ENCODE measurements at places on chromosomes 7 and 10.
A peak's percentile ranks its signal among the peaks of the same experiment; 100 is the strongest.

DNA sequence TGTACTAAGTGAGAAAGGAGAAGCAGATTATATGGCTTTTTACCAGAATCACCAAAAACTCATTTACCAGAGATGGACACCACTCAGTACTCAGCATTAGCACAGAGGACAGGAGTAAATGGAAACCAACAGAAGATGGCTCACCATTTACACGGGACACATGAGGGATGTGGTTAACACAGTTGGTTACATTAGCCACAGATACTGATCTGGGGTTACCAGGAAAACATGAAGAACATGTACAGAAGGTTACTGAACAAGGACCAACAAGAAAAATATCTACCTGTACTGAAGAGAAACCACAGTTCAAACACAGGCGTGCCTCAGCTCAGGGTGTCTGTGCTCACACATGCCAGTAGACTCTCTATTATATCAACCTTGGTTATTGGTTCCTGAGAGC, 1285.8 kb upstream of the SORCS1 start:
- no peak for DNase-seq

GRCh38 chr10:123682477-123682876, 16.3 kb downstream of the GPR26 start:
- no peak for DNase-seq

DNA sequence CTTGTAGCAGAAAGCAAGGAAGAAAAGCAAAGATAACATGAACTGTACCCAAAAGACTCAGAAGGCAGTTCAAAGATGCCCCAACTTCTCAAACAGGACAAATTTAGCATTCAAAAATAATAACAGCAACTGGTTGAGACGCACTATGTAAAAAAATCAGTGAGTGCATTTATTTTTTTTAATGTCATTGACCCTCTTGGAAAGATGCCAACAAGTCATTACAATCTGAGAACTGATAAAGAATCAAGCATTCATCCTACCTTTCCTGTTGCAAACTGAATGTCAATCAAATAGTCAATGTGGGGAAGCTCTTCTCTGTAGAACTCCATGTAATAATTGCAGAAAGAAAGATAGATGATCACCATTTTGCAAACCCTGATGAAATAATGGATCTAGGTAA, 1.7 kb upstream of the CCDC186 start:
- DNase-seq = no peak

GRCh38 chr7:5528071-5528814, 104.6 kb upstream of the TNRC18 start:
- DNase-seq = peak; percentile 63

DNA sequence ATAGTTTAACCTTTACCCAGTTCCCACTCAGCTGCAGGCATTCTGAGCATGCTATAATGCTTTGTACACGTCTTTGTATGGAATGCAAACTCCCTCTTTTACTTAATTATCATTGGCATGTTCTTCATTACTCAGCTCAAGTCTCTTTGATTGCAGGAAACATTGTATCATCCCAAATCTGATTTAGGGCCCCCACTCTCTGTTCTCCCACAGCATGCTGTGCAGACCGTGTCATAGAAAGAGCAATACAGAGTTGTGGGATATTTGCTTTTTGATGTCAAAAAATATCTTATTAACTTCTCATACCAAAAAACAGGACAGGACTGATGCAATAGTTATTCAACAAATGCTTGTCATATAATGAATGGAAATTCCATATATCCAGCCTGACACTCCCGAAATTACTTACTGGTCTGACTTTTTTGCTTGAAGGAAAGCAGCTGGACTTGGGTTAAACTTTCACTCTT, 1081.5 kb upstream of the C7orf33 start:
- DNase-seq = no peak

DNA sequence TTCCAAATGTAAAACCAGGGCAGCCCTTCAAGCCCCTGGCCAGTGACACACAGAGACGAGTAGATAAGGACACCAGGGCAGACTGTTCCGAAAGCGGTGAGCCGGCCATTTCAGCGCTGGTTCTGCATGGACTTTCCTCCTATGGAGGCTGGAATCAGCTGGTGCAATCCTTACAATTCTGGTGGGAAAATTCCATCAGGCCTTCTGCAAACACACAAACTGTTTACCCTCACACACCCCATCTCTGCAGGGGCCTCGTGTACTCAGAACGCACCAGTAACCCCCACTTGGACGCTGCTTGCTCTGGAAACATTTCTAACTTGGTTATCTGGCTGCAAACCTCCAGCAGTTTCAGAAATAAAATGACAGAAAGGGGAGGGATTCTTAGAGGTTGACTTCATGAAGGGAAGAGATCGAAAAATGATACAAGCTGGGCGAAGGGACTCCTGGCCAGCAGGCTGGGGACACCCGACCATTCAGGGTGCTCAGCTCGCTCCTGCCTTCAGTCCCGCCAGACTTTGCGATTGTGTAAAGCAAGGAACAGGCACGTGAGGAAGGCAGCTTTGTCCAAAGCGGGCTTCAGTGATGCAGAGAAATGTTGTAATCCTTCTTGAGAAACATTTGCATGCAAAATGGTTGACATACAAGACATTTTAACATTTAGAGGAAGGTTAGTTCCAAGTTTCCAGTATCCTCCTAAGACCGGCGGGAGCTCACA, 19.7 kb upstream of the SHH start:
- DNase-seq = no peak

DNA sequence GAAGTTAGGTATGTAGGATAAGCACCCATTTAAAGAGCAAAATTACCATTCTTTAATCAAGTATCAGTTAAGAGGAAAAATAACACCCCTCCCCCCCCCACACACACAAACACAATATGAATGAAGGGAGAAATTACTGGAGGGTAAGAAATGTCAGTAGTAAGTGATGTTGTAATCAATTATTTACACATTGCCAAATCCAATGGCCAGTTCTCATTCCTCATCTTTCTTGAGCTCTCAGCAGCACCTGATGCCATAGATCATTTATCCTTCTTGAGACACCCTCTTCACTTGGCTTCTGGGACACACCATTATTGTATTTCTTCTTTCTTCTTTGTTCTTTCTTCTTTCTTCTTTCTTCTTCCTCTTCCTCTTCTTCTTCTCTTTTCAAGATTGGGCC, 33.7 kb upstream of the FAM3C start:
- no peak for DNase-seq

DNA sequence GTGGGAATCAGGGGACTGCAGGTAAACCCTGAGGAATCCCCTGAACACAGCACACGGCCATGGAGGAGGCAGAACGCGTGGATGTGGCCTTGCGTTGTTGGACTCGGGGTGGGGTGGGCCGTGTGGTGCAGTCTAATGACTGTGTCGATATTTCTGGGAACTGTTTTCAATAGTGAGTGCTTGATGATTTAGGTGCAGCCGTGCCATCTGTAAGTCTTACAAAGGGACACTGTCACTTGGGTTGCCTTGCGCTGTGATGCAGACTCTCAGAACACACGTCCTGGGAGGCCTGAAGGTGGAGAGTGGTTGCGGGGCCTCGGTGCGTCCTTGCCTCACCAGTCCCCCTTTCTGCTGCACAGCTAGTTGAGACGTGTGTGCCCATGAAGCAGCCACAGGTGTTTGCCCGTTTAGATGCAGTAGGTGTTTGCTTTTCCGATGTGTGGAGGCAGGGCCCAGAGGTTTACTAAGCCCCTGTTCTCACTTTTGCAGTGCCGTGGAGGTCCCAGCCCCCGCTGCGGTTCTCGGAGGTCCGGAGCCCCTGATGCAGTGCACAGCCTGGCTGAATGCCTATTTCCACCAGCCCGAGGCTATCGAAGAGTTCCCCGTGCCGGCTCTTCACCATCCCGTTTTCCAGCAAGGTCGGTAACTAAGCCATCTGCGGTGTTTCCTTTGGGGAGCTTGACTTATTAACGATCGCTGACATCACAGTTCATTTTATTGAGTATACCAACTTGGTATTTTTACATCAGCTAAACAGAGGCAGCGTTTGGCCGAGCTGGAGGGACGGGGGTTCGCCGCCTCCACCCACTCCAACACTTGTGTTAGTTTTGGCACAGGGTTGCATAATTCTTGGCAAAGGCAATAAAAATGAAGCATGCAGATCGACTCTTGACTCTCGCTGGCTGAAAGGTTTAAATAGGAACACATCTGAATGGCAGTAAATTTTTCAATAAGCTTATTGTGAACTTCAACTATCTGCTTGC, 240.7 kb downstream of the MGMT start:
- DNase-seq = no peak

GRCh38 chr7:151673216-151673615, 153.5 kb upstream of the RHEB start:
- DNase-seq = no peak

- no peak for DNase-seq
Measured at GRCh38 chr10:4812046-4812445, 14.0 kb upstream of the AKR1E2 start.

DNA sequence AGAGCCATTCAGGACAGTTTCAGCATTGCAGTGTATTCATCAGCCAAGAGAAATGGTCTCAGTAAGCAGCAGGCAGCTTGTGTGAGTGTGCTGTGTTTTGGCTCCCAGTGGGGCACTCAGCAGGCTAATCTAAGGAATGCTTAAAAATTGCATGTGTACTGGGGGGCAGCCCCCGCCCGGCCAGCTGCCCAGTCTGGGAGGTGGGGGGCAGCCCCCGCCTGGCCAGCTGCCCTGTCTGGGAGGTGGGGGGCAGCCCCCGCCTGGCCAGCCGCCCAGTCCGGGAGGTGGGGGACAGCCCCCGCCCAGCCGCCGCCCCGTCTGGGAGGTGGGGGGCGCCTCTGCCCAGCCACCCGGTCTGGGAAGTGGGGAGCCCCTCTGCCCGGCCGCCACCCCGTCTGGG, 116.2 kb downstream of the GRID1 start:
- no peak for DNase-seq

GRCh38 chr10:29277296-29277695, 11.6 kb upstream of the LYZL1 start:
- DNase-seq = no peak

- no peak for DNase-seq
Measured at GRCh38 chr10:75640381-75640780, 209.0 kb downstream of the LRMDA start.

DNA sequence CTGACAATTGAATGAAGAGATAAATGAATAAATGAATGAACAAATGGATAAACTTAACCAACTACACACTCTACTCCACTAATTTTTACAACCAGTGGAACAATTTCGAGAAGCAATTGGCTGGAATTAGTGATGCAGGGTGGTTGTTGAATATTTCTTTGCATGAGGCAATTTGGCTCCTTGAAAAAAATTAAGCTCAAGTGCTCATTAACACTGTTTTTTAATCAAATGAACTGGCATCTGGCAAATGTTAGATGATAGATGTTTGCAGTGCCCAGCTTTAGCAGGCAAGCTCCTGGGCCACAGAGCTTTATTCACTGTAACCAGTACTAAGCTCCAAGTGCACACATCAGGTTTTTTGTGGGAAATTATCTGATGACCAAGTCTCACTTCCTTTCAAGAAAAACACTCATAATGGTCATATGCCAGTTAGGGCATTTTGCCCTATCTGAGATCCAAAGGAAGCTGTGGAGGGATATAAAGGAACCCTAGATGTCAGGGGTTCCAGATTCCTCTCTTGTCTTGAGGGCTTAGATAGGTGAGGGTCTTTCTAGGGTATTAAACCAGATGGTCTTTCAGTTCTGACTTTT, 16.4 kb upstream of the ADD3 start:
- DNase-seq = no peak

DNA sequence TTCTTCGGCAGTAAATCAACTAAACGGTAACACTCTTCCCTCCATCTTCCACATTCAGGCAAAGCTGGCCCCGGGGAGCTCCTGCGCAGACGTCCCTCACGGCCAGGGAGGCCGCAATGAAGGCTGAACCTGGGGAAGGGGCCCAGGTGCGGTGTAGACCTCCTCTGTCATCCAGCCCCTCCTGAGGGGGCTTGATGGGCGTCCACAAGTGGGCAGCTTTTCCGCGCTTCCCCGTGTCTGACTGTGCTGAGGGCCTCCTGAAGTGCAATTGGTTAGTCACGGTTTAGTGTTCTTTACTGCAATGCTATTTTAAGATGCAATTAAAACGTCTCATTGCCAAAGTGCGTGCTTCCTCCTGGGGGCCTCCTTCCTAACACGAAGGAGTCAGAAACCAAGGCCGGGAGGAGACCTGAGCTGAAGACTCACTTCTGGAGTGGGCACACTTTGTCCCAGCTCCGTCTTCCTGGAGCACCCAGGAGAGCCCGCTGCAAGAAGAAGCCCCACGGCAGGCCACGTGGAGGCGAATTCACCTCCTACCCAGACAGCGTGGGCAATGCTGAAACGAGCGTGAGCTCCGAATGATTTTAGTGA, 173.3 kb downstream of the ELFN1 start:
- DNase-seq = no peak

- DNase-seq = no peak
Measured at GRCh38 chr10:57952741-57953140, 315.0 kb downstream of the IPMK start.

DNA sequence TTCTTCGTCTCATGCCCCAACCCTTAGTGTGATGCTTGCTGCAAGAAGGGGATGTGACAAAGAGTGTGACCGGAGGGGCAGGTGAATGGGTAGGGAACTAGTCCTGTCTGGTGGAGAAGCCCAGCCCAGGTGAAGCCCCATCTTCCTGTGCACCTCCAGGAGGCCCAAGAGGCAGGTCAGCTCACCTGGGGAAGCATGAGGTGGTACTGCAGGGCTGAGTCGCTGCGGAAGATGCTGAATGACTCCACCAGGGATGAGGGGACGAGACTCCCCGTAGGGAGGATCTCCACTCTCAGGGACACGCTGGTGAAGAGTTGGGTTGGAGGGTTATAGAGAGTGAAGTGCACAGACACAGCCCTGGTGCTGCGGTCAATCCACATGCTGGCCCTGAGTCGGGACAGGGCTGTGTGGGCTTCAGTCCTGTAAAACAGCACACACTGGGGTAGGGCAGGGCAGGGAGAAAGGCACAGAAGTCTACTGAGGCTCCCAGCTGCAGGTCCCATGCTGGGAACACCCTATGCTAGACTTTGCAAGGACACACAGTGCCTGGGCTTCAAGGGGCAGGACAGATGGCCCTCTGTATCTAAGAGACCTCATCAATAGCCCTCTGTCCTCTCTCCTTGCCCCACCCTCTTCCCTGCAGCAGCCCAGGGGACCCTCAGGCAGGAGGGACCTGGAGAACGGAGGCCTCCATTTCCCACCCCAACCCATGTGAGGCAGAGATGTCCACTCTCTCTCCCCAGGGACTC, 136.5 kb downstream of the PKD1L1 start:
- DNase-seq = no peak

DNA sequence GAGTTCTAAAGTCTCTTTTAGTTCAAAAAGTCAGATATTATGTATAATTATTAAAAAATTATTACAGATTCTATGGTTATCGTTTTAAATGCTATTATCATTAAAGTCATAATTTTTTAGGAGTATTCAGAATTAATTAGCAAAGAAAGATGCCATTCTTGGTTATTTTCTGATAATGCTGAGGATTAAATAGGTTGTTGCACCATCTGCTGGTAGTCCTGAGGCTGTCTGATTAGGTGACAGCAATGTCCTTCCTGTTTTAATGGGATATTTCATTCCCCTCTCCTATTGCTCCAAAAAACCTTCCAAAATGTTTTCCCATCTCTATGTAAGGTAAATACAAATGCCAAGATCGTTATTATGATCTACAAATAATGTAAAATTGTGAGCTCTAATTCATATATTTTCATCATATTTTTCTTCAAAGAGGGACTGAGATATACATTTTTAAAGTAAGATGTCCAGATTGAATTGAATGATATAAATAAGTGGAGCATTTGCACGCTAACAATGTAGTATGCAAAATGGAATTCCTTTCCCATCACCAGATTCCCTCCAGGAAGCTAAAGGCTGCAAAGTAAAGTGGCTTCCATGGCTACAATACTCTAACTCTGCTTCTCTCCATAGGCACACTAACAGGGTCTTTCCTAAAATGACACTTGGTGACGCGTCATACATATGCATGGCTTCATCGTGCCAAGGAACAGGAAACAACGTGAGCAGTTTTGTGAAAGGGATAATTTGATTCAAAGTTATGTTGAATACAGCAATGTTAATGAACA, 58.8 kb upstream of the AKR1E2 start:
- no peak for DNase-seq
